Thyroid gland (tissue), 4 donors: ENCODE measurements at places on chromosomes 16 and 17.

GRCh38 chr17:8160224-8160577, 2.5 kb downstream of the VAMP2 start:
- DNase-seq, result no peak

DNA sequence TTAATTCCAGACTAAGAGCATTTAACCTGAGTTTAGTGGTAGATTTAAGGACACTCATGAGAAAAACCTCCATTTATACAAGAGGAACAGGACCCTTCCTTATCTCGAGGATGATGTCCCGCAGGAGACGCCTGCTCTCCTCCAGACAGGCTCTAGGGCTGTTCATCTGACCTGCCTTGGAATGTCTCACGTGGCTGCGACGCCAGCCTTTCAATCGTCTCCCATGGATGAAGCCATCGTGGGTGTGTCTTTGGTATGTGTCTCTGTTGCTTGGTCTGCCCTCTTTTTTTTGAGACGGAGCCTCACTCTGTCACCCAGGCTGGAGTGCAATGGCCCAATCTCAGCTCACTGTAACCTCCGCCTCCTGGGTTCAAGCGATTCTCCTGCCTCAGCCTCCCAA, 16.5 kb downstream of the CHMP6 start:
- no peak for DNase-seq

GRCh38 chr16:85304337-85304736, 192.1 kb upstream of the CIBAR2 start:
- DNase-seq, result no peak

- DNase-seq, result no peak
Measured at GRCh38 chr17:47797797-47798196, 23.8 kb downstream of the OSBPL7 start.

GRCh38 chr16:55418586-55418985, 60.4 kb upstream of the MMP2 start:
- DNase-seq, result no peak

- no peak for DNase-seq
Measured at GRCh38 chr16:5925850-5926249, 828.3 kb upstream of the EEF2KMT start.

DNA sequence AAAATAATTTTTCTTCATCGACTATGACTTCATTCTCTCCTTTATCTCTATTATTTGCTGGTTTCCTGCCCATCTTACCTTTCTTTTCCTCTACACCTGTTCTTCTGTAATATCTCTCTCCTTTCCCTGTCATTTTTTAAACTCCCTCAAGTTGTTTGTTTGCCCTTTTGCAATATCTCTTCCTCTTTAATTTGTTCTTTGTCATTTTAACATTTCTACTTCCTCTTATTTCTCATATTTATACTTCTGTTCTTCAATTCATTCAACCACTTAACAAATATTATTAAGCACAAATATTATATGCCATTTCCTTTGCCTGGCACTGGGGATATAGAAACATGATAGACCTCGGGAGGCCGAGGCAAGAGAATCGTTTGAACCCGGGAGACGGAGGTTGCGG, 22.6 kb downstream of the MAP3K3 start:
- no peak for DNase-seq

GRCh38 chr16:83762141-83762991, 45.4 kb upstream of the HSBP1 start:
- no peak for DNase-seq

DNA sequence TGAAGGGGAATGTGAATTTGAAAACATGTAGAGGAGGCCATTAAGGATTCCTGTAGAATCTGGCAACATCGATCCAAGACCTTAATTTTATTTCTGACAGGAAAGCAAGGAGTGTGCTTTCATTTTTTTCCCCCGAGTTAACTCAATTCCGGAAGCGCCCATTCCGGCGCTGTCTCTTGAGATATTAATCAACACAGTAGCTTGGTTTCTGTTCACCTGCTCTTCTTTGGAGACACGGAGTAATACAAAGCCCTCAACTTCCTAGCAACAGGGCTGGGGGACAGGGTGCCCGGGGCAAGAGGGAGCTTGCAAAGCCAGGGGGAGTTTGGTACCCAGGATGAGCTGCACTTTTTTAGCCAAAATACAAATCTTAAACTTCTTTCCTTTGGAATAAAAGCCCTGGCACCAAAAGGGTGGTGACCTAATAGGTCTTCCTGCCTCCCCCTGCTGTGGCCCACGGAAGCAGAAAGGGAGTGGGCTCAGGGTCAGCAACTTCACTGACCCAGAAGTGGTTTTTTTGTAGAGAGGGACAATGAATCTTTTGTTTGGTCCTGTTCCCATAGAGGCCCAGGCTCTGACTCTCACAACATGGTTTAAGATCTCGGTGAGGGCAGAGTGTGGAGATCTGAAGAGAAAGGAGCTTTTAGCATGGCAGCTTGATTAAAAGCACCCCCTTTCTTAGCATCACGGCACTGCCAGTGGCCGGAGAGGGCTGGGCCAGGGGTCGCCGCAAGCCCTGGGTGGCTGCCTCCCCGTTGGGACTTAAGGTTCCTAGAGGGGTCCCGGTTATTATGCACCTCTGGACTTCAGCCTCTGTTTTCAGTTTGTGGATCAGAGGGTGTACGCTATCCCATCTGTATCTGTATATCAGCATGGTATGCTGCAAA, 207.3 kb downstream of the CCDC182 start:
- DNase-seq, result no peak

DNA sequence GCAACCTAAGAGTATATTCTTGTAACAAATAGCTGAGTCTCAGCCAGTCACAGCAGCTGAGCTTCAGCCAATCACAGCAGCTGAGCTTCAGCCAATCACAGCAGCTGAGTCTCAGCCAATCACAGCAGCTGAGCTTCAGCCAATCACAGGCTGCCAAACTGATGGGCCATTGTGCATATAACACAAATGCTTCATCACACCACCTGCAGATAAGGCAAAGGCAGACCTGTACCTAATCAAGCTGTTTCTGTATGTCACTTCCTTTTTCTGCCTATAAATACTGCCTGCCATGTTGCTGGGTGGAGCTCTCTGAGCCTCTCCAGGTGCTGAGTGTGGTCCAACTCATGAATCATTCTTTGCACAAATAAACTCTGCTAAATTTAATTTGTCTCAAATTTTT, 19.9 kb downstream of the MYH13 start:
- no peak for DNase-seq

DNA sequence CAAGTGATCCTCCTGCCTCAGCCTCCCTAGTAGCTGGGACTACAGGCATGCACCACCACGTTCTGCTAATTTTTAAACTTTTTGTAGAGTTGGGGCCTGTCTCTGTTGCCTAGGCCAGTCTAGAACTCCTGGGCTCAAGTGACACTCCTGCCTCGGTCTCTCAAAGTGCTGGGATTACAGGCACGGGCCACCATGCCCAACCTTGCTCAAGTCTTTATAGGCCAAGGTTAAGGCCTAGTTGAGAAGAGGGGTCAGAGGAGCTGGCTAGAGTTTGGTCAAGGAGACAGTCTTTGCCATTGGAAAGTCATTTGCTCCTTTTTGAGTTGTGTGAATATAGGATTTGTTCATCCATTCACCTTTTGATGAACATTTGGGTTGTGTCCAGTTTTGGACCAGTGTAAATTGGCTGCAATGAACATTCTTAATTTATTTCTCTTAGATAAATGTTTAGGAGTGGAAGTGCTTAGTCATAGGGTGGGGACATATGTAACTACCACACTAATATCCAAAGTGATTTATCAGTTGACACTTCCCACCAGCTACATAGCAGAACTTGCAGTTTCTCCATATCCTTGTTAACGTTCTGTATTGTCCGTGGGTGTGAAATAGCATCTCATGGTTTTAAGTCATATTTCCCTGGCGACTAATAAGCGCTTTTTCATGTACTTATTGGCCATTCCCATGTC, 30.7 kb upstream of the ARHGAP17 start:
- DNase-seq, result no peak

DNA sequence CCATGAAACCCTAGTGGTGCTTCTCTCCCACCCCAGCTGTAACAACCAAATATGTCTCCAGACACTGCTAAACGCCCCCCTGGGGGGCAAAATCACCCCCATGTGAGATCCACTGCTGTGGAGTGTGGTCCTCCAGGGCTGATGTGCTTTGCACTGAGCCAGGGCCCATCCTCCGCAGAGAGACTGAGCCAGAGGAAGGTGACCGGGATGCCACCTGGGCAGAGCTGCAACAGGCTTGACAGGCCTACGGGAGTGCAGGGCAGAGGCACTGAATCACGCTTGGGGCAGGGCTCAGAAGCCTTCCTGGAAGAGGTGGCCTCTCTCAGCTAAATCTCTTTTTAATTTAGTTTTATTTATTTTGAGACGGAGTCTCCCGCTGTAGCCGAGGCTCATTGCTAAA, 4.4 kb downstream of the GJD3 start:
- DNase-seq, result no peak

DNA sequence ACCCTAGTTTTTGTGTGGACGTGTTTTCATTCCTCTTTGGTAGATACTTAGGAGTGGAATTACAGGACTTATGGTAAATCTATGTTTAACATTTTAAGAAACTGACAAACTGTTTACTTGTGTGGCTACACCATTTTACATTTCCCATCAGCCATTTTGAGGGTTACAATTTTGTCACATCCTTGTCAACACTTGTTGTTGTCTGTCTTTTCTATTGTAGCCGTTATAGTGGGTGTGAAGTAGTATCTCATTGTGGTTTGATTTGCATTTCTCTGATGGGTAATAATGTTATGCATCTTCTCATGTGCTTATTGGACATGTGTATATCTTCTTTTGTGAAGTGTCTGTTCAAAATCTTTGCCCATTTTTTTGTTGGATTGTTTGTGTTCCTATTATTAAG, 4.5 kb downstream of the FTO start:
- DNase-seq, result no peak

DNA sequence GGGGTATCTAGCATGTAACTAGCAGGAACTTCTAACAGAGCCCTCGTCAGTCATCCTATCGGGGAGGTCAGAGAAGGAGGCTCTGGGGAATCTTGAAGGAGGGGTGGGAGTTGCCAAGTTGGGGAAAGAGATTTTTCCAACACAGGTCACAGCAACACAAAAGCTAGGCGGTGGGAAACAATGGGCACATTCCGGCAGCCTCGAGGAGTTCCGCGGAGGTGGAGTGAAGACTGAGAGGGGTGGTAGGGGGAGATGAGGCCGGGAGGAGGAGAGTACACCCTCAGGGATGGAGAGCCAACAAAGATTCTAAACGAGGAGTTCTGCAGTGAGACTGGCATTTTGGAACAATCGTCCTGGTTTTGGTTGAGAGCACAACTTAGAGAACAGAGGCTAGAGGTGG, 13.5 kb upstream of the CALB2 start:
- DNase-seq, result no peak

GRCh38 chr17:58525239-58525638, 10.8 kb upstream of the MTMR4 start:
- no peak for DNase-seq

DNA sequence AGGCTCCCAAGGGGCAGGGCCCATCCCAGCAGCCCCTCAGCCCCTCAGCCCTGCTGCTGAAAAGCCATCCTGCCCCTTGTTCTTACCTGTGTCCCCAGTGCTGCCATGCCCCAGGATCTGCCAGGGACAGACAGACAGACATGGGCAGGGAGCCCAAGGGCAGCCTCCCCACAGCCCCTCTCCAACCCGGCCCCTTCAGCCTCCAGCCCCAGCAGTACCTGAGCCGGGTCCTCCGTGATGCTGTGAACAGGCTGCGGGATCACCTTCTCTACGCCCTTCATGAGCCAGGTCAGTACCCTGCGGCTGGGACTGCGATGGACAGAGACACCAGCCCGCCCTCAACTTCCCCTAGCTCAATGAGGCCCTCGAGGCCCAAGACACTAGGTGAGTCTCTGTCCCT, 8.2 kb downstream of the CNGB1 start:
- DNase-seq, result no peak

- no peak for DNase-seq
Measured at GRCh38 chr16:2825906-2826305, 4.2 kb upstream of the ZG16B start.
